ENCODE measurements at places on chromosomes 11 and 22.

DNA sequence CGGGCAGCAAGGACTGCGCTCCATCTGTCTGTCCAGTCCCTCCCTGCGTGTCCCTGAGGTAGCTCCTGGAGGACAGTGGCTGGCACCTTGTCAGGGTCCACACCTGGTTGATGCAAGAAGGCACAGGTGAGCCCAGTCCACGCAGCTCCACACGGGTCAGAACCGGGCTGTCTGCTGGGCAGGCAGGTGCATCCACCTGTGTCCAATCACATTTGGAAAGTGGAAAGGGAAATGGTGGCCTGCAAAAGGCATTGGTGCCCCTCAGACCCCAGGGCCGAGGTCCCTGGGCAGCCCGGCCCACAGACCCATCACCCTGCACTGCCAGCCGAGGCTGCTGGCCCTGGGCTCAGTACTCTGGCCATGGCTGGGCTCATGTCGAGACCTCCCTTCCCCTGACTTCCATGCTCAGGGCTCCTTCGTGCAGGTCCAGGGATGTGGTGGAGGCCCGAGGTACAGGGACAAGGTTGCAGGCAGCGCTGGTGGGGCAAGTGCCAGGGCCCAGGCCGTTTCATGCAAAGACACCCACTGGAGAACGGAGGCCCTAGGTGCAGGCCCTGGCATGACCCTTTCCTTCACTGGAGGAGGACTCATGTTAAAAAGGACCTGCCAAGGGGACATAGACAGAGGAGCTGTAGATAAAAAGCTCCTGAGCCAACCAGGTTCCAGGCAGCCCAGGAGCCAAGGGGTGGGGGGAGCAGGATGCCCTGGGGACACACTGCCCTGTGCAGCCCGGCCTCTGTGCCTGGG lies 38.9 kb upstream of the TH start:
- no peak for DNase-seq

DNA sequence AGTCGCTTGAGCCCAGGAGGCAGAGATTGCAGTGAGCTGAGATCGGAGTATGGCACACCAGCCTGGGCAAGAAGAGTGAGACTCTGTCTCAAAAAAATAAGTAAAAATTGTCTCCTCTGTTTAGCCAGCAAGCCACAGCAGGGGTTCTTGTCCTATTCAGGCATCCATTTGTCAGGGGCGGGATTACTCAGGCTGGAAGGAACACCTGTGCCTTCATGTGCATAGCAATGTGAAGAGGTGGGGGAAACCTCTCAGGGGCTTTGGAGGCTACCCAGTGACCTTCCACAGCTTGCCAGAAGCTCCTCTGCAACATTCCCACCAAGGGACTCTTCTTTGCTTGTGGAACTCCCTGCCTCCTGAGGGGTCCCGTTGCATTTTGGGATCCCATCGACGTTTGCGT lies 63.3 kb downstream of the FBLN1 start:
- no peak for DNase-seq

- no peak for DNase-seq
Measured at GRCh38 chr11:114449845-114450244, 10.6 kb downstream of the REXO2 start.

DNA sequence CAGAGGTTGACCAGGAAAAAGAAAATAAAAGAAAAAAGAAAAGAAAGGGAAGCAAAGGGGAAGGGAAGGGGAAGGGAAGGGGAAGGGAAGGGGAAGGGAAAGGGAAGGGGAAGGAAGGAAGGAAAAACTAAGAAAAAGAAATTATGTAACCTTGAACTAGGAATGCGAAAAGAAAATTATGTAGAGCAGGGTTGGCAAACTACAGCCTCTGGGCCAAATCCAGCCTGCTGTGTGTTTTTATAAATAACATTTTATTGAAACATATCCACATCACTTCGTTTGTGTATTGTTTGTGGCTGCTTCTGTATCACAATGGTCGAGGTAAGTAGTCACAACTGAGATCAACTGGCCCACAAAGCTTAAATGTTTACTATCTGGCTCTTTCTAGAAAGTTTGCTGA lies 56.7 kb downstream of the CLPB start:
- DNase-seq: no peak

GRCh38 chr11:95924414-95924760 lies 480 bp upstream of the MTMR2 start:
- no peak for DNase-seq

DNA sequence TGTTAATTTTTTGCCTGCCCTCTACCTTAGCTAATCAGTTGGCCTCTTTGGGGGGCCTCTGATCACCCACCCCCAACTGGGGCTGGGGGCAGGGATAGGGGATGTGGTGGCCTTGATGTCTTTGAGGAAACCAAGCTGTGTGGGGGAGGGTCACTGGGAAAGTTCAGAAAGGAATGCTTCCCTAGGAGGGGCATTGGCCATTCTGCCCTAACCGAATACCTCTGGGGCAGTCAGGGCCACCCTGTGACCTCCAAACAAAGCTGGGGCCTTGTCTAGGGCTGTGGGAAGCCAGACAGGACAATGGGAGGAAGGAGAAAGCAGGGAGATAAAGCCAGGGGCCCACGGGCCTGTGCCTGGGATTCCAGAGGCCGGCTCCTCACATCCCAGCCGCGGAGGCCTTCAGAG lies 97.5 kb downstream of the TSPAN18 start:
- no peak for DNase-seq

- DNase-seq: no peak
Measured at GRCh38 chr11:30608534-30608933, 22.4 kb upstream of the MPPED2 start.

DNA sequence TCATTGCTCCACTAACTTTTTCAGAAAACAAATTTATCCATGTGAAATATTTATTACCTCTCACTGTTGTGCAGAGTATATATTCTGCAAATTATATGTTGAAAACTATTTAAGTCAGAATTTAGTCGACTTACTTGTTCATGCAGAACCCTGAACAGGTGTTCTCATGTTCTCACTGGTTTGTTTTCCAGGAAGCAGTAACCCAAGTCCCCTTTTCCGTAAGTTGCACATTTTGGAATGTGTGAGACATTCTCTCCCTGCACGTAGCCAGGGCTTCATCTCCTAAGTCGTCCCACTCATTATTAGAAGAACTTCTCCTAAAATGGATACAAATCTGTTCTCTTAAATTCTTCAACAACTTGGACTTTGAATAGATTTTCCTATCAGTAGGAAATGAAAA lies 524.9 kb downstream of the CNTN5 start:
- no peak for DNase-seq

DNA sequence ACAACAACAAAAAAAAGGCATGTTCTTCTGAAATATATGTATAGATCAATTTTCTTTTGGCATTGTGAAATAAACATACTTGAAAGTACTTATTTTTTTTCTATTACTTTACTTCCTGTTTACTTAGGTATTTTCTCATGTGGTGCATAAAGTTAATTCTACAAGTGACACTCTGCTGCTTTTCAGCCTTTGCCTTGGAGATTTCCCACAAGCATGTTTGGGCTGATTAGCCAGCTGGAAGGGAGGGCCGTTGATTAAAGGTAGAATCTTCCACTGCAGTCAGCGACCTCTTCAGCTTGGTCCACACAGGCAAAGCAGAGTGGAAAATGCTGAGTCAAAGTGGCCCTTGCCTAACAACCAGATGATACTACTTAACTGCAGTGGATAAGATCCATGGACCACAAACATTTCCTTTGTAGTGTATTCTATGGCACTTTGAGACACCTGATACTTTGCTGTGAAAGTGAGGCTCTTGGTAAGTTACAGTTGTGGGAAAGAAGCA lies 176.0 kb downstream of the ARHGAP42 start:
- DNase-seq: no peak

DNA sequence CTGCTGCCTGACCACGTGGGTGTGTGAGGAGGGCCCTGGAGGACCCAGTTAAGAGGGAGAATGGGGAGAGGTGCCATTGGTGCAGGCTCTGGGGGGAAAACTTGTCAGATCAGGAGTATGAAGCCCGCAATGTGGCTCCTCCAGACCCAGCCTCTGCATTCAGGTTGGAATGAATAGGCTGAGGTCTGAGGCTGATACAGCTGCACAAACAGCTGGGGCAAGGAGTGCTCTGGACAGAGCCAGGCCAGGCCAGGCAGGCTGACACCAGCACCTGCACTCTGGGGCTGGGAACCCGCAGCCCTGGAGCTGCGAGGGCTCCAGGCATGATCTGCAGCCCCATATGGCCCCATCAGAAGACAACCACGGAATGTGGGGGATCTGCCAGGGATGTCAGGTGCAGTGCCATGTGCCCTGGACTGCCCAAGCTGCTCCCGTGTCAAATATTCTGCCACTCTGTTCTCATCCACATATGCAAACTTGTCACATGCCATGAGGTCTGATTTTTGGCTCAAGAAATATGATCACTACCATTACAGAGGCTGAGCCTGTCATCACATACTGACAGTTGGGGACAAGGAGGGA lies 27.2 kb upstream of the KCNJ11 start:
- no peak for DNase-seq

GRCh38 chr11:72816404-72816990 lies 2.3 kb downstream of the ATG16L2 start:
- no peak for DNase-seq

- no peak for DNase-seq
Measured at GRCh38 chr22:46776876-46777608, 14.6 kb downstream of the TBC1D22A start.
